Stimulated activated CD8-positive, alpha-beta memory T cell treated with anti-CD3 and anti-CD28 coated beads, Interleukin-15, amount 100 ng/mL, for 4 hours (primary cell): ENCODE measurements at places on chromosomes 7 and 10.

GRCh38 chr7:71498381-71498780 is 366.4 kb downstream of the GALNT17 start:
- DNase-seq = no peak

- no peak for DNase-seq
These were observed 845.6 kb upstream of the AUTS2 start for GRCh38 chr7:68752485-68753178.

- DNase-seq = no peak
These were observed 131.3 kb downstream of the EBF3 start for GRCh38 chr10:129832573-129833467.

GRCh38 chr10:70132098-70133029 is at the start of gene AIFM2:
Gene AIFM2 (minus strand): TSS chr10:70132825. CDS start chr10:70124084, 8,741 bp downstream.
- peak; percentile 19 for DNase-seq

DNA sequence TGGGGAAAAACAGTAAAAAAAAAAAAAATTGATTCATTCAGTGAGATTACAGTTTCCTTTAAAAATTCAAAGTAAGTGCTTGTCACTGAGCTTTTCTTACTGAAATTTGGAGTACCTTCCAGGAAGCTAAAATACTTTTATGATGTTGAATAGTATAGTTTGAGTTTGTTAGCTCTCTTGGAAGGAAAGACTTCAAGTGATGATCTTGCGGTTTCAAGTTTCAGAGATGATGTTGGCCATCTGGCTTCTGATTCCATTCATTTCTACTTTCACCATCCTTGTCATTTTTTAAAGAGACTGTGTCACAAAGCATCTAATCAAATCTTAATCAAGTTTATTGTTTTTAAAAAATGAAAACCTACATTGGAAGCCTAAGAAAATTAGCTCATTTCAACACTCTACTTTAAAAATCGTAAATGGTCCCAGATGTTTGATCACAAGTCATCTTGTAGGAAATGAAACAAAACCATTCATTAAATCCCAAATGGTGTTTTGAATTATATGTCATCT is 4.9 kb upstream of the HERPUD2 start:
- no peak for DNase-seq

DNA sequence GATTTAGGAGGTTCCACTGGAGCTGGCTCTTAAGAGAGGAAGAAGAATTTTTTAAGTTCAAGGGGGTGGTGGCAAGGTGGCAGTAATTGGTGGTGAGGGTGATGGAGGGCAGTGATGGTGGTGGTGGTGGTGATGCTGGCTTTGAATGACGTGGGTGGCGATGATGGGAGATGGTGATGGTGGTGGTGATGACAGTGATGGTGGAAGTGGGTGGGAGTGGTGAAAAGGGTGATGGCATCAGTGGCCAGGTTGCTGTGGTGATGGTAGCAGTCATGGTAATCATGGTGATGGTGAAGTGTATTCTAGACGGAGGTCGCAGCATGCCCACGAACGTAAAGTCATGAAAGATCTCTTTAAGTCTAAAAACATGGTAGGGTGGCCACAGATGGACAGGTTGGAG is 197.3 kb downstream of the PTEN start:
- DNase-seq = no peak

GRCh38 chr7:79176859-79177477 is 276.5 kb downstream of the MAGI2 start:
- no peak for DNase-seq

- no peak for DNase-seq
These were observed 83.6 kb downstream of the LARP4B start for GRCh38 chr10:847868-848267.

- no peak for DNase-seq
These were observed 54.7 kb upstream of the EGR2 start for GRCh38 chr10:62870866-62871265.

DNA sequence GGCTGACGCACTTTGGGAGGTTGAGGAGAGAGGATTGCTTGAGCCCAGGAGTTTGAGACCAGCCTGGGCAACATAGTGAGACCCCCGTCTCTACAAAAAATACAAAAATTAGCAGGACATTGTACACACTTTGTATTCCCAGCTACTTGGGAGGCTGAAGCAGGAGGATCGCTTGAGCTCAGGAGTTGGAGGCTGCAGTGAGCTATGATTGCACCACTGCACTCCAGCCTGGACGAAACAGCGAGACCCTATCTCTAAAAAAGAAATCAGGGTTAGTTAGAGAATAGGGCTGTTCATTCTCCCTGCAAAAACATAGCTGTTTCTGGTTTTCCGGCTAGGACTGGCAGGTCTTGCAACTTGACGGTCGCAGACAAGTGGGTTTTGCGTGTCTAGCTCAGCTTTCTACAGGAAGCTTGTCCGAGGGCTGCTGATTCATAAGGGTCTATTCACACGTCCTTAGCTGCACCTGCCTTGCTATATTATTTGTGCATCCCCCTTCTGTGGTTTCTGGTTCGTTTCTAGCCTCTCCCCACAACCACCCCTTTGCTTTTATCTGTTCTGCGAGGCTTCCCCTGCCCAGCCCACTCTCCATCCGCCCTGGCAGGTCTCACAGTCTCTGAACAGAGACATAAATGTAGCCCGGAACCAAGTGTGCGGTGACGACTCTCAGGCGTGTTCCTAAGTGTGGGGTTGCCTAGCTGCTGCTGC is 10.7 kb downstream of the AMZ1 start:
- peak; percentile 46 for DNase-seq

DNA sequence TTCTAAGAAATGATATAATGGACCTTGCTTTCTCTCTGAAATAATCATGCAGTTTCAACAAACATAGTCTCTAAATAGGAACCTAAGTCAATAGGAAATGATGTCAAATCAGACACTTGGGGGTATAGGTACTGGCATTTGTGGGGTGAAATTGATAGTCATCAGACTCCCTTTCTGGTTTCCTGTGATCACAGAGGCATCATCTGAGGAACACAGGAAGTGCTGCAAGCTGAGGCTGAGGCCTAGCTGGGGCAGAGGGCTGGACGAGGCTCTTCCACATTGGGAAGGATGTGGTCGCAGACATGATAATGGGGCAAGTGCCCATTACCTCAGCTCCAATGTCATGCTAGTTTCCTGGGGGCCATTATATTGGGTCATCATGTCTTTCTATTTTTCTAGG is 33.5 kb upstream of the TARP start:
- DNase-seq = no peak

DNA sequence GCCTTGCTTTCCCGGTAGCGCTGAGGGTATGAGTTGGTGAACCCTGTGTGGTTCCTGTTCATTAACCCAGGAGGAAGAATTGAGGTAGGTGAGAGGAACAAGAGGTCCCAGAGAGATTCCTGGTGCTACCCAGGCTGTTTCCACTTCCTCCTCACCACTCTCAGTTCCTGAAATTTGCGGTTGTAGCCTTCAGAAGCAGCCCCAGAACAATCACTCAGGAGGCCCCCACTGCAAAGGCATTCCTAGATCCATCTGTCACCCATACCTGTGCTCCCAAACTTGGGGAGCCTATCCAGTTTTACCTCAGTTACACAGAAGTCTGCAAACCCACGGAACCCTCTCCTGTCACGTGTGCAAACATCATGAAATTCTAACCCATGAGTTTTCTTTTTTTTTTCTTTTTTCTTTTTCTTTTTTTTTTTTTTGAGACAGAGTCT is 9.0 kb upstream of the PIP4K2A start:
- no peak for DNase-seq

GRCh38 chr7:50317697-50318669 is 13.5 kb downstream of the IKZF1 start:
- no peak for DNase-seq

GRCh38 chr10:125340903-125341302 is 180.5 kb upstream of the CTBP2 start:
- DNase-seq = no peak

DNA sequence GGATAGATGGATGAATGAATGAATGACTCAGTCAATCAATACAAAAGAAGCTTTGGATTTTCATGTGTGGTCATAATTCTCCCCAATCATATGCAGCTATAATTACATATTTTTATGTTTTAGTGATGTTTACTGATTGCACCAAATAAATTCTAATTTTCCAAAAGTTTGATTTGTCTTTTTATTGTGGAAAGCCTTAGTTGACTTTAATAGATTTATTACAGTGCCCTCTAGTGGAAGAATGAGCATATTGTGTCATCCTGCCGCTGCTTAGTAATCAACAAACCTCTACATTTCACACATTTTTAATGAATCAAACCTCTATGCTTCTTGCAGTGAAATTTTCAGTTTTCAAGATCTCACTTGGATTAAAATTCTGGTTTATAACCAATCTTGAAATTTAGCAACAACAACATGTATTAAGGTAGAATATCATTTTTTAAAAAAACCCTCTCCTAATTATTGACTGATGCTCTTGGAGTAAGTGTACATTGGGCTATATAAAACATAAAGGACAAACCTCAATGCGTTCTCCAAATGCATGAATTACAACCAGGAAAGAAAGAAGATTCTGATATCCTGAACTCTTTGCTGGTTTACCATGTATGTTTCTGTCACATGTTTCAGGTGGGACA is 55.6 kb upstream of the PNLIP start:
- no peak for DNase-seq

DNA sequence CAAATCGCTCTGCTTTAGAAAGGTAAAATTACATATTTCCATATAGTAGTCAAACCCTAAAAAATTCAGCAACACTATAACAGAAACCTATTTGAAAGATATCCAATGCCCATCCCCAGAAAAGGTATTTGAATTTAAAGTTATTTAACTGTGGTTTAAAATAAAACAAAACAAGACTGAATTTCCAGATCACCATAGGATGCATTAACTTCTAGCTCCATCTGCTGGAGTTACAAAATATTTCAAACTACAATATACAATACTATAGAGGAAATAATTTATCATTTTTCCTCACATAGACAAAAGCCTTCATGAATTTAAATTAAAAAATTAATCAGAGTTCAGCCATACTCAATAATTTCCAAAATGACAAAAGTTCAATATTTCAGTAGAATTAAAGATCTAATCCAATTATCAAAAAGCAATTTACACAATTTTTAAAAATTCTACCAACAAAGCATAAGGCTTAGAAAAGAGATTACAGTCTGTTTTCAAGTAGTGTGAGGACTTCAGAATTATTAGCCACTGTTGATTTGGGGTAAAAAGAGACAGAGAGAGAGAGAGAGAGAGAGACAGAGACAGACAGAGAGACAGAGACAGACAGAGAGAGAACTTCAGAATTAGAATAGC is 75.9 kb downstream of the LMBR1 start:
- no peak for DNase-seq

GRCh38 chr7:92849322-92849721 is 12.9 kb upstream of the CDK6 start:
- no peak for DNase-seq

GRCh38 chr7:108103558-108104298 is 26.4 kb downstream of the LAMB4 start:
- no peak for DNase-seq

DNA sequence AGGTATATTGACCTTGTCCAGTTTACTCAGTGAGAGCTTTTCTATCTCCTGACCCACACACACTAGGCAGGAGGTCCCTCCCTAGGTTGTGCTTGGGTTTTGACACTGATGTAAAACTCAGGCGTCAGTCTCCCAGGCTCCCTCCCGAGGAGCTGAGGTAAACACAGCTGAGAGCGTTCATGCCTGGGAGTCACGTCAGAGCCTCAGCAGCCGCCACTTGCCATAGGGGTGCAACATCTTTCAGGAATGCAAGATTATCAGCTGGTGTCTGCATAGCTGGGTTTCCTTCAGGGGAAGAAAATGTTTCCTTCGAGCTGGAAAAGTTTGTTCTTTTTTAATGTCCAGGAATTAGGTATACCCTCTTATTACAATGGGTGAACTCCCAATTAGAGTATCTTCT is 70.6 kb downstream of the FGFR2 start:
- no peak for DNase-seq

DNA sequence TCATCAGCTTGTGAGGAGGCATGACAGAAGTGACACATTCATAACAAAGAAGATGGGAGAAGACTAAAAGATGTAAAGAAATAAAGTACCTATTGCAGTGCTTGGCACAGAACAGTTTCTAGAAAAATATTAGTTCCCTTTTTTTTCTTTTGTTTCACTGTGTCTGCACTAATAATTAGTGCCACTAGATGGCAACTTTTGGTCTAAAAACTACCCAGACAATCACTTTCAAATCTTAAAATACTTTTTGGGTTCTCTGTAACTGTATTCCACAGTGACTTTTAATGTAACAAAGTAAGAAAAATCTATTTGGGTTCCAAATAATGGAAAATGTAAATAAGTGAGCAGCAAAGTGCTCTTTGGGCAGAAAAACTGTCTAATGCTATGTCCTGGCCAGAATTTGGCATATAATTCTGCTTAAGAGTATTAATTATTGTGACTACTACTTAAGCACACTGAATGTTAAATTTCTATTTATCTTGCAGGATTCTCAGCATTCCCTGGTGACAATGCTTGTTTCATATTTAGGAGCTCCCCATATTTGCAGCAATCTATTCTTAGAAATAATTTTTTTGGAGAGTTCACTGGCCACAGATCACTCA is 134.8 kb upstream of the KIF5B start:
- no peak for DNase-seq

GRCh38 chr10:69366738-69367137 is 50.0 kb downstream of the TACR2 start:
- DNase-seq = no peak

- no peak for DNase-seq
These were observed 718.9 kb downstream of the CCSER2 start for GRCh38 chr10:85047170-85047834.

DNA sequence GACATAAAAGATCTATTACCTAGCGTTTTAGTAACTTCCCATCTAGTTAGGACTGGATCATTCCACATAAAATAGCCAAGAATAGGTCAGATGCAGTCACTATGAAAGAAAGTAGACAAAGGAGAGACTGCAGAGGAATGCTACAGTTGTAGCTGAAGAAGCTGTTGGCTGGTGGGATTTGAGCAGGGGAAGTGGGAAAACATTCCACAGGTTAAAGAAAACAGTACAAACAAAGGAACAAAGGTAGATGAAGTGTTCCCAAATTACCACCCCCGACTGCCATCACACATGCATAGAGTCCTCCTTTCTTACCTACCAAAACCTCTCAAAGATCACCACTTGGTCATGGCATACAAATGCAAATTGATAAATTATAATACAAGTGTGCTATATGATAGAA is 41.8 kb downstream of the DLD start:
- DNase-seq = no peak

DNA sequence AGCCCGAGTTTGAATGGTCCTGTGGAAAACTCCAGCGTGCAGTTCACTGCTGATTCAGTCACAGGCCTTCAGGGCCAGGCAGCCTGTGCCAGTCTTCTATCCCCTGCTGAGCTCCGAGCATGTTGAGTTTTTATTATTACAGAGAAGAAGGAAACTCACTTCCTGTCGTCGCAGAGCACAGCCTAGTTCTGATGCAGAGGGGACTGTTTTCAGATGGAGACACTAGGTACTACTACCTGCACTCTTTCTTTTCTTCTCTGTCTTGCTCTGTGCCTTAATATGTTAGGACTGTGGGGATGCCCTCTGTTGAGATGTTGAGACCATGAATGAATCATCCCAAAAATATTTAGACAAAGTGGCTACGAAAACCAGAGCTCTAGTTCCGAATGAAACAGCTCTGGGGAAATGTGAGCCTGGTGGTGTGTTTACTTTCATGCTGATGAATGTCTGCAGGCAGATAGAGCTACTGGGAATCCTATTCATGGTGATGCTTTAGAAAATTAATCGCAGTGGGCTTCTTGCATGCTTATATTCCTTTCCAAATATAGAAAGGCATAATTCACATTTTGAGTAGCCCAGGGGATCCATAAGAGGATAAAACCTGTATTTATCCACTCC is 29.6 kb downstream of the CASP7 start:
- DNase-seq = no peak

GRCh38 chr7:46363688-46364087 is 442.6 kb upstream of the IGFBP3 start:
- no peak for DNase-seq

- DNase-seq = no peak
These were observed 113.1 kb downstream of the PARP12 start for GRCh38 chr7:139949629-139950028.
